ENCODE measurements at places on chromosomes 4 and X.
A peak's percentile ranks its signal among the peaks of the same experiment; 100 is the strongest.

- no peak overlapping the region for H3K4me3 ChIP-seq
- H3K27ac ChIP-seq, result no peak overlapping the region
- DNase-seq, result no peak
- H3K4me1 ChIP-seq, result no peaks in the 10 kb centered on the region
- H3K27me3 ChIP-seq, result peaks cover 32% of the 10 kb centered on the region
- H3K36me3 ChIP-seq, result no peaks in the 10 kb centered on the region
Observed at GRCh38 chr4:186029571-186030398, 39.2 kb upstream of the TLR3 start.

- DNase-seq, result peak; percentile 27
- H3K4me3 ChIP-seq, result peak overlapping the region; percentile 53
- H3K27ac ChIP-seq, result peak overlapping the region; percentile 52
- H3K4me1 ChIP-seq, result peaks cover 56% of the 10 kb centered on the region
- H3K36me3 ChIP-seq, result peaks cover 4% of the 10 kb centered on the region
- no peaks in the 10 kb centered on the region for H3K27me3 ChIP-seq
Observed at GRCh38 chr4:101037938-101038413, 309.4 kb downstream of the PPP3CA start.

- no peak overlapping the region for H3K4me3 ChIP-seq
- no peak overlapping the region for H3K27ac ChIP-seq
- H3K27me3 ChIP-seq, result no peaks in the 10 kb centered on the region
- no peaks in the 10 kb centered on the region for H3K4me1 ChIP-seq
Observed at GRCh38 chr4:8177956-8178355, 19.3 kb upstream of the ABLIM2 start.

GRCh38 chr4:153261461-153261860, 57.2 kb downstream of the TRIM2 start:
- H3K4me3 ChIP-seq, result no peak overlapping the region
- H3K36me3 ChIP-seq, result no peaks in the 10 kb centered on the region
- no peak overlapping the region for H3K27ac ChIP-seq
- H3K27me3 ChIP-seq, result no peaks in the 10 kb centered on the region

- H3K27me3 ChIP-seq, result peaks cover 13% of the 10 kb centered on the region
- H3K4me1 ChIP-seq, result peaks cover 4% of the 10 kb centered on the region
- no peak for DNase-seq
- H3K36me3 ChIP-seq, result no peaks in the 10 kb centered on the region
Observed at GRCh38 chrX:3962511-3963311, 249.3 kb upstream of the PRKX start.

GRCh38 chr4:1533501-1534064, 127.3 kb upstream of the NKX1-1 start:
- H3K27me3 ChIP-seq, result peaks cover 11% of the 10 kb centered on the region
- H3K27ac ChIP-seq, result no peak overlapping the region
- no peaks in the 10 kb centered on the region for H3K4me1 ChIP-seq
- H3K4me3 ChIP-seq, result no peak overlapping the region

DNA sequence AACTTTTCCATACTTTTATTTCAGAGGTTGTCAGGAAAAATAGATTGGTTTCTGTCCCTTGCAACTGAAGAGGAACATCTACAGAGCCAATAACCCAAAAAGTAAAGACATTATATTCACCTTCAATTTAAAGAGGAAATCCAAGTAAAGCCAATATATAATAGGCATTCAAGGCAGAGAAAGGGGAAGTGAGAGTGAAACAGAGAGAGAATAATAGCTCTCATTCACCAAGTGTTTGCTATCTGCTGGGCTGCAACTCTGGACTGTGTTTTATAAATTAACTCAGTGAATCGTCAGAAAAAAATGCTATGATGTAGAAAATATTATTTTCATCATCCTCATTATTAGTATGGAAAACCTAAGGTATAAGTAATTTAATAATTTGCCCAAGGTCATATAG, 448.5 kb downstream of the TRAM1L1 start:
- no peak overlapping the region for H3K27ac ChIP-seq
- no peak for DNase-seq
- no peaks in the 10 kb centered on the region for H3K27me3 ChIP-seq
- no peak overlapping the region for H3K4me3 ChIP-seq
- no peaks in the 10 kb centered on the region for H3K36me3 ChIP-seq
- H3K4me1 ChIP-seq, result no peaks in the 10 kb centered on the region

DNA sequence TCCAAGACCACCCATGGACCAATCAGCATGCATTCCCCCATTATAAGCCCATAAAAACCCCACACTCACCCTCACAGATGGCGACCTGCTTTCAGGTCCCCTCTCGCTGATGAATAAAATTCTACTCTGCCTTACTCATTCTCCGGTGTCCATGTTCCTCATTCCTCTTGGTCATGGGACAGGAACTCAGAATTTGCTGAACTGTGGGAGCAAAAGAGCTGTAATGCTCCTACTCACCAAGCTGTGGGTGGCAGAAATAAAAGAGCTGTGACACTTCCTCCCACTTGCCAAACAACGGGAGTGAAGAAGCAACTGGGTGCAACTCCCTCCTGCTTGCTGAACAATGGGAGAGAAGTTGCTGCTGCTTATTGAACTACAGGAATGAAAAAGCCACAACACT, 168.5 kb upstream of the PCDH18 start:
- H3K36me3 ChIP-seq, result peaks cover 9% of the 10 kb centered on the region
- no peak overlapping the region for H3K4me3 ChIP-seq
- no peak for DNase-seq
- no peak overlapping the region for H3K27ac ChIP-seq
- no peaks in the 10 kb centered on the region for H3K4me1 ChIP-seq

GRCh38 chr4:76354517-76355473, 48.3 kb downstream of the STBD1 start:
- peak overlapping the region; percentile 64 for H3K4me3 ChIP-seq
- peaks cover 6% of the 10 kb centered on the region for H3K27me3 ChIP-seq
- no peaks in the 10 kb centered on the region for H3K36me3 ChIP-seq
- H3K4me1 ChIP-seq, result peaks cover 42% of the 10 kb centered on the region
- DNase-seq, result peak; percentile 65

DNA sequence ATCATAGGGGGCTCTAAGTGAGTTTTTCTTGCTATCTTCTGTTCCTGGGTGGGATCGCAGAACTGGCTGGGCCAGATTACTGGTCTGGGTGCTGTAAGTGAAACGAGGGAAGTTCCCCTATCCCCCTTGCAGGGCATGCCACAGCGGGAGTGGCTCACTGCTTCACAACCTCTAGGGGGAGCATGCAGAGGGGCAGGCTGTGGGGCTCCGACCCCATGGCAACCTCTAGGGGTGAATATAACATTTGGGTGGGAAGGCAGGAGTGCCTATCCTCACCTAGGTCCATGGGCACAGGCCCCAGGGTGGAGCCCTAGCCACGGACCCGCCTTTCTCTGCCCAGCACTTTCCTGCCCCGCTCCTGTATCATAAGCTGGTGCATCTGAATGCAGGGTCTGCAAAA, 1.7 kb upstream of the RRAGB start:
- H3K4me3 ChIP-seq, result no peak overlapping the region
- H3K4me1 ChIP-seq, result peaks cover 15% of the 10 kb centered on the region
- no peaks in the 10 kb centered on the region for H3K36me3 ChIP-seq
- no peak overlapping the region for H3K27ac ChIP-seq
- no peak for DNase-seq

- no peak overlapping the region for H3K4me3 ChIP-seq
- no peaks in the 10 kb centered on the region for H3K27me3 ChIP-seq
- no peak overlapping the region for H3K27ac ChIP-seq
- DNase-seq, result no peak
- H3K36me3 ChIP-seq, result peaks cover 19% of the 10 kb centered on the region
- peaks cover 12% of the 10 kb centered on the region for H3K4me1 ChIP-seq
Observed at GRCh38 chr4:147975933-147976928, 244.3 kb downstream of the ARHGAP10 start.

DNA sequence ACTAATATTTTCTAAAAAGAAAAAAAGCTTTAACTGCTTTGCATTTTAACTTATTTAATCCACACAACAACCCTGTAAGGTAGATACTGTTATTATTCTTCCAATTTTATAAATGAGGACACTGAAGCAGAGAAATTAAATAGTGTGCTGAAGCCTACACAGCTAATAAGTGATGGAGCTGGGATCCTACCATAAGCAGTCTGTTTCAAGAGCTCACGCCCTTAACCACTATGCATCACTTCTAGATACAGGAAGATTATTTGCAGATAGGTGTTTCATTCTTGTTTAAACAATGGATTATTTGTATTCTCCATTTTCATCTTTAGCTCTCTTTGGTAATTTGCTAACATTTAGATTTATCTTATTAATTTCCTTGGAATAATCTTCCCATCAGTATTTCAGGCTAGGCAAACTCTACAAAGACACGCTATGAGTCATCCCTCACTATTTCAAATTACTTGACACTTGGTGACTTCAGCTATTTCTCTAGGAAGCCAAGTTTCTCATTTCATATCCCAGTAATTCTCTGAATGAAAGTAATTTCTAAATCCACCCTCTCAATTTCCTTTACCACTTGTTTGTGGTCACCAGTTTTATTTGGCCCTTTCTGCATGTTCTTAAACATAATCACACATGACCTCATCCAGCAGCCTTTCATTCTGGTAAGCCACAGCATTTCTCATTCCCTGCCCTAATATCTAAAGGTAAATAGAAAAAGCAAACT, 67.3 kb downstream of the ASB9 start:
- H3K4me1 ChIP-seq, result peaks cover 11% of the 10 kb centered on the region
- no peak for DNase-seq
- peaks cover 1% of the 10 kb centered on the region for H3K27me3 ChIP-seq
- H3K27ac ChIP-seq, result no peak overlapping the region

DNA sequence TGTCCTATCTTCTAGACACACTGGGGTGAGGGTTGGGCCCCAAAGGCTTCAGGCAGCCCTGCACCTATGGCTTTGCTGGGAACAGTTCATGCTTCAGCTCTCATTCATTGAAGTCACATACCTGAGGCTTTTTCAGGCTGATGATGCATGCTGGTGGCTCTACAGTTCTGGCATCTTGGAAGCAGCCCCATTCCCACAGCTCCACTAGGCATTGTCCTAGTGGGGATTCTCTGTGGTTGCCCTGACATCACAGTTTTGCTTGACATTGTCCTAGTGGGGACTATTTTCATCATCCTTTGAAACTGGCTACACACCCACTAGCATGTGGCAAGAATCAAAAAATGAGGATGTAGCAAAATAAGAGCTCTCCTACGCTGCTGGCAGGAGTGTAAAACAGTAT, 37.7 kb upstream of the C4orf17 start:
- no peaks in the 10 kb centered on the region for H3K4me1 ChIP-seq
- H3K36me3 ChIP-seq, result no peaks in the 10 kb centered on the region
- no peak overlapping the region for H3K27ac ChIP-seq
- peaks cover 2% of the 10 kb centered on the region for H3K27me3 ChIP-seq
- DNase-seq, result no peak

DNA sequence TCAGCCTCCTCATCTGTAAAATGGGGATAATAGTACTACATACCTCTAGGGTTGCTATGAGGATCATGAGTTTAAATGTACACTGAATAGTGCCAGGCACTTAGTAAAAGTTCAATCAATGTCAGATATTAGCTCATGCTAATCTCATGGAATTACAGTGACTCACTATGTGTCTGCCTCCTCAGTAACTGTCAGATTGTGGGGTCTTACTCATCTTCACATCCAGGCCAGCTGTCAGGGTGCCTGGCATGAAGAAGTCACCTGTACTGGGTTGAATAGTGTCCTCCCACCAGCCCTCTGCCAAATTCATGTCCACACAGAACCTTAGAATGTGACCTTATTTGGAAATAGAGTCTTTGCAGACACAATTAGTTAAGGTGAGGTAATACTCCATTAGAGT, 54.3 kb upstream of the STIM2 start:
- peaks cover 3% of the 10 kb centered on the region for H3K27me3 ChIP-seq
- peaks cover 16% of the 10 kb centered on the region for H3K4me1 ChIP-seq
- no peak overlapping the region for H3K27ac ChIP-seq

- peaks cover 22% of the 10 kb centered on the region for H3K27me3 ChIP-seq
- H3K4me3 ChIP-seq, result no peak within 1 kb of the TSS
- H3K36me3 ChIP-seq, result no peaks in the 10 kb centered on the region
- no peak within 1 kb of the TSS for H3K27ac ChIP-seq
- H3K4me1 ChIP-seq, result peaks cover 3% of the 10 kb centered on the region
- DNase-seq, result no peak
Observed at GRCh38 chr4:121764702-121765367, at the start of gene SMIM43. SMIM43 (minus strand) TSS chr4:121765164; CDS start chr4:121765105, 59 bp downstream.

DNA sequence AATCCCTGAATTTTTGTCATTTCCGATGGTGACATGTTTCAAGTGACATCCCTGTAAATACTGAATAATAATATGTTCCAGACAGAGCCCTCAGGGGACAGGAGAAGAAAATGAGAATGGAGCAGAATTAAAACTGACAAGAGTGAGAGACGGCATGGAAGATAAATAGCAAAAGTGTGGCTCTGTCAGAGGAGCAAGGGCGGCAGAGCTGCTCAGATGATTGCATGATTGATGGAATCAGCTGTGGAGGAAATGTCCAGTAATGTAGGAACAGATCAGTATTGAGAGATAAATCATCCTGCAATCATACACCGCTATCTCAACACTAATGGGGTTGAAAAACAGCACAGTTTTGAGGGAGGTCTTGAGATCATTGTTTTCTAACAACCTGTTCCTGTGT, 350.3 kb downstream of the STIM2 start:
- no peaks in the 10 kb centered on the region for H3K4me1 ChIP-seq
- DNase-seq, result no peak
- no peaks in the 10 kb centered on the region for H3K27me3 ChIP-seq
- H3K4me3 ChIP-seq, result no peak overlapping the region
- H3K27ac ChIP-seq, result no peak overlapping the region

GRCh38 chr4:43133566-43133965, 241.1 kb downstream of the GRXCR1 start:
- no peak overlapping the region for H3K27ac ChIP-seq
- DNase-seq, result no peak
- H3K4me1 ChIP-seq, result no peaks in the 10 kb centered on the region
- H3K27me3 ChIP-seq, result no peaks in the 10 kb centered on the region
- H3K4me3 ChIP-seq, result no peak overlapping the region
- H3K36me3 ChIP-seq, result no peaks in the 10 kb centered on the region

DNA sequence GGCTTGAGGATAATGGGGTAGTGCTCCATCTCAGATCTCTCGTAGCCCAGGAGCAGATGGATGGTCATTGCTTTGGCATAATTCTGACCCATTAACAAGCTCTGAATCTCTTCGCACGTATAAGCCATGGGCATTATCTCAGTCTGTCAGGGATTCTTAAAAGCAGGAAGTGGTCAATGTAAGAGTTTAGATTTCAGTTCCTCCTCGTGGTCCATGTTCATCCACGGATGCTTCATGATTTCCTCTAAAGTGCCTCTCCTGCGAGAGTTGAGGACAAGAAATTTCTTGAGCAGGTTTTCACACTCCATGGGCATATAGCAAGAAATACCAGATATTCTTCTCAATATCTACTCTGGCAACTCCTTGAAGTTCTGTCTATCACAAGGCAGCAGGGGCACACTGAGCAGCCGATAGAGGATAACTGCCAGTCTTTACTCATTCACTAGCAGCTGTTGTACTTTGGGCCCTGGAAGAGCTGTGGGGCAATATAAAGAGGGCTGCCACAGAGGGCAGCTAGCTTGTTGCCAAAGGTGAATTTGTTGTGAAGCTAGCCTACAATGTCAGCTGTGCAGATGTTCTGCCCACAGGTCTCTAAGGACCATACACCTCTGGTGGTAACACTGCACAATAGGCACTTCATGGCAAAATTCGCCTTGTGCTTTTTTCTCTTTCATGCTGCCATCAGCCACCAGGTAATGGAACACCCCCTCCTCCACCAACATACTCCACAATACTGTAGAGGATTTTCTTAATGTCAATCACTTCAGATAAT, 52.0 kb upstream of the WDR17 start:
- no peaks in the 10 kb centered on the region for H3K27me3 ChIP-seq
- H3K4me3 ChIP-seq, result no peak overlapping the region
- DNase-seq, result no peak
- H3K27ac ChIP-seq, result no peak overlapping the region
- no peaks in the 10 kb centered on the region for H3K36me3 ChIP-seq

Measured in immature natural killer cell (primary cell).